ENCODE measurements at places on chromosomes 5 and 9.
A peak's percentile ranks its signal among the peaks of the same experiment; 100 is the strongest.

DNA sequence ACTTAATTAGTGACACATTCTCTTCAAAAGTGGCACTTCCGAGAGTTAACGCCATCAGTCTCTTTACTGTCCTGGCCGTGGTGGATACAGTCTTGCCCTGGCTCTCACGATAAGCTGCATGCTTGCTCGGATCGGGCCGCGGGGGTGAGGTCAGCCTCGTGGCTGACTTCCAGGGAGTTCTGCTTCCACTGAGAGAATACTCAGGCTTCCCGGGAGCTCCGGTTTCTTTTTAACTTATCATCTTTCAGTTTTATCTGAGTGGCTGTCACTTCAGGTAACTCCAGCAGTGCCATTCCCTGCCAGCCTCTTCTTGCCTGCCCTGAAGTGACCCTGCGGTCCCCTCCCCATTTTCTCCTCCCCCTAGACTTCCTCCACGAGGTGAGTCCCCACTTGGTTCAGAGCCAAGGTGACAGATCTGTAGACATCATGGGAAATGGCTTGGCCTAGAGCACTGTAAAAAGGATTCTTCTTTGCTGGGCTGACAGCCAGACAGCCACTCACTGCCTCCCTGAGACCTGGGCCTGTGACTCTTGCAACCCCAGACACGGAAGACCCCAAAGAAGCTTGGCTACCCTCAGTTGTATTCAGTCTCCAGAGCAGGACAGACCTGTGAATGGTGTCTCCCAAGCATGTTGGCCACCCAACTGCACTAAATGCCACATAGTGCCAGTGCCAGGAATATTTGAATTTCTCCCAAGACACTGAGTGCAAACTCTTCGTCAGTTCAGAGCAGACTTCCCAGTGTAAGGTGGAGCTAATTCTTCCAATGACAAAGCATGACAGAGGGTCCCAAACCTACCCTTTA, 95.1 kb downstream of the DAPK1 start:
- no peak for DNase-seq

- DNase-seq = no peak
Measured at GRCh38 chr5:161085056-161085455, 233.0 kb upstream of the ATP10B start.

DNA sequence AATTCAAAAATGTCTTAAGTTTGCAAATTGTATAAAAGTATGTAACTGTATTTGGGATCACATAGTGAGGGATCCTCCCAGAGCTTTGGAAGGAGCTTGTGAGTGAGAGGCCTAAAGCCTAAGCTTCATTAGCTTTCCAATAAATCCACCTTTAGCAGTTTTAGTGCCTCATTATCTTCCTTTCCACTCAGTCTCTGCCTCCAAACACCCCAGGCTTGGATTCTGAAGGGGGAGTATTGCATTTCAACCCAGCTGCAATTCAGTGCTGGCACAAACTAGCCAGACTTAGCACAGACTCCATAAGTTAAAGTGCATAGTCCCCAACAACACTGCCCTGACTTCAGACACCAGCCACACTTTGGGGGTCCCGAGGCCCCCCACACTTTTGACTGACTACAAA, 113.5 kb downstream of the SMARCA2 start:
- DNase-seq = no peak

DNA sequence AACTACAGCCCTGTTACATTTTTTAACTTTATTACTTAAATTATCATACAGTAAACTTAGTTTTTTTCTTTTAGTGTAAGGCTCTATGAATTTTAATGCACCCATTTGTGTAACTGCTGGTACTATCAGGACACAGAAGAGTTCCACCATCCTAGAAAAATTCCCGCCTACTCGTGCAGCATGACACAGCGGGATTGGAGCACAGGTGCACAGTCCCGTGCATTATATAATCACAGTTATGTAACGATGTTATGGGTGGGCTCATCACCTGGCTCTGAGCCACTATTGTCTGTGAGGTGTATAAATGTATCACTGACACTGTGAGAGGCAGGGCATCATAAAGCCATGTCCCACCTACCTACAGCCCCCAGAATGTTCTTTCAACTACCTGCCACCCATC, 80.7 kb downstream of the DRD1 start:
- DNase-seq = no peak

- DNase-seq = no peak
Measured at GRCh38 chr5:96236051-96236450, 197.0 kb downstream of the PCSK1 start.

- no peak for DNase-seq
Measured at GRCh38 chr5:157606046-157606445, 30.5 kb upstream of the ADAM19 start.

DNA sequence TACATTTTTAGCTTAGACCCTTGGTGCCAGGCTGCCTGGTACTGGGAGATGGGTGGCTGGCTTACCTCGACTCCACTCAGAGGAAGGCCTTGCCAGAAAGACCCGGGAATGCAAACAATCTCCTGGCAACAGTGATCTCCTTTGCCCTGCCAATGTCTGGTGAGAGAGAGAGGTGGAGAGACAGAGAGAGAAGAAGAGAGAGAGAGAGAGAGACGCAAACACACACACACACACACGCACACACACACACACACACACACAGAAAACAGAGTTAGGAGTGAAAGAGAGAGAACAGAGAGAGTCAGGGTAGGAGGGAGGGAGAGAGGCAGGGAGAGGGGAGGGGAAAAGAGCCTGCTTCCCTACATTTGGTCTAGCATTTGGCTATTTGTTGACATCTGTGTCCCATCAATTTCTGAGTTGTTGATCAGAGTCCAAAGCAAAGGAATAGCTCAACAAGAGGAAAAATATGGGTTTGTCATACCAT, 181.6 kb upstream of the MAP1B start:
- DNase-seq = no peak

- DNase-seq = no peak
Measured at GRCh38 chr5:33973271-33973670, 11.2 kb downstream of the SLC45A2 start.

DNA sequence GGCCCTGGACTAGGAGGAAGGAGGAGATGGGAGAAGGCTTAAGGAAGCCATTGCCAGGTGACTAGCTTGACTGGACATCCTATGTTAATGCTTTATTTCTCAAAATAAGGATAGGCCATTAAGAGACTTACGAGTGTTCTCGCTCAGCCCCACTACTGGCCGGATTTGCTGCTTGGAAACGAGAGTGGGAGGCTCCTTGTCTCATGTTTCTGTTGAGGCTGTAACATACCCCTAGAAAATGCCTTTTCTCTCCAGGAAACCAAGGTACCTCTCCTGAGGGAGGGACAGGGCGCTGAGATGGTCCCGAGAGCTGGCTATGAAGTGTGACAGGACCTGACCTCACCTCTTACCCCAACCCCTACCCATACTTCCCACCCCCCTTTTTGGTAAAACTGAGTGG, 60.0 kb downstream of the RALGPS1 start:
- DNase-seq = no peak

DNA sequence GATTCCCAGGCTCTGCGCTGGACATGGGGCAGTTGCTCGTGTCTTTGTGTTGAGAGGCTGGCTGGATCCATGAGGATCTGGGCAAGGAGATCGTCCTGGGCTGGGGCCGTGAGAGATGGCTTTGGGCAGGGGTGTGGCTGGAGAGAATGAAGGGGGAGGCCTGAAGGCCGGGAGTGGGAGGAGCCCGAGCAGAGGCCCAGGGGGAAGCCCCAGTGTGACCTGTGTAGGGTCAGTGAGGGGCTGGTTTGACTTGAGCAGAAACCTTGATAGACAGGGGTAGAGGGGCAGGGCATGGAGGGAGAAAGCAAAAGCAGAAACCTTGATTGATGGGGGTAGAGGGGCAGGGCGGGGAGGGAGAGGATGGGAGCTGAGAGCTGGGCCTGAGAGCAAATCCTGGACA, 54.4 kb upstream of the ASS1 start:
- no peak for DNase-seq

GRCh38 chr5:78512435-78512834, 136.1 kb downstream of the LHFPL2 start:
- DNase-seq = no peak

- DNase-seq = no peak
Measured at GRCh38 chr9:71716138-71716909, 52.0 kb downstream of the CEMIP2 start.

DNA sequence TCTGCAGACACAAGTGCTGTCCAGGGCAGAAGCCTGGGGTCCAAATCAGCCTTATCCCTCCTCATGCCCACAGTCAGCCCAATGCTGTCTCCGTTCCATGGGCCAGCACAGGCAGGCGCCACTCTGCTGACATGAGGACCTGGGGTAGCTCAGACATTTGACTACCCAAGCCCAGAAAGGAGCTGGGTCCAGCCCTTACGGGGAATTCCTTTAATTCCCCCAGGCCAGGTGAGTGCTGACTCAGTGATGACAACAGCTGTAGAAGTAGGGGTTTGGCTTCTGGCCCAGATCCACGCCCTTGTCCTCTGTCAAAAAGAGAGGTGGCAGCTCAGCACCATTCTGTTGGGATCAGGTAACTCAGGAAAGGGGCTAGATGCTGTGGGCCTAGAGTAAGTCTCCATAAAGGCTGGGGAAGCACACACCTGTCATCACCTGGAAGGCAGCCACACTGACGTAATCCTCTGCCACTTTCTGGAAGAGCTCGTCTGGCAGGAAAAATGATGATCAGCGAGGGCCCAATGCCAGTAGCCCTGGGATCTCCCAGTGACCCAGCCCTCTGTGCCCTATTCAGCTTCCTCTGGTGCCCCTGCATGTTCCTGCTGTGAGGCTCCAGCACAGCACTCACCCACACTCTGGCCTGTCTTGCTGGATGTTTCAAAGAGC, 1.9 kb downstream of the RAB24 start:
- DNase-seq = no peak

- DNase-seq = peak; percentile 90
Measured at GRCh38 chr5:140321796-140322195, 18.9 kb upstream of the PFDN1 start.

DNA sequence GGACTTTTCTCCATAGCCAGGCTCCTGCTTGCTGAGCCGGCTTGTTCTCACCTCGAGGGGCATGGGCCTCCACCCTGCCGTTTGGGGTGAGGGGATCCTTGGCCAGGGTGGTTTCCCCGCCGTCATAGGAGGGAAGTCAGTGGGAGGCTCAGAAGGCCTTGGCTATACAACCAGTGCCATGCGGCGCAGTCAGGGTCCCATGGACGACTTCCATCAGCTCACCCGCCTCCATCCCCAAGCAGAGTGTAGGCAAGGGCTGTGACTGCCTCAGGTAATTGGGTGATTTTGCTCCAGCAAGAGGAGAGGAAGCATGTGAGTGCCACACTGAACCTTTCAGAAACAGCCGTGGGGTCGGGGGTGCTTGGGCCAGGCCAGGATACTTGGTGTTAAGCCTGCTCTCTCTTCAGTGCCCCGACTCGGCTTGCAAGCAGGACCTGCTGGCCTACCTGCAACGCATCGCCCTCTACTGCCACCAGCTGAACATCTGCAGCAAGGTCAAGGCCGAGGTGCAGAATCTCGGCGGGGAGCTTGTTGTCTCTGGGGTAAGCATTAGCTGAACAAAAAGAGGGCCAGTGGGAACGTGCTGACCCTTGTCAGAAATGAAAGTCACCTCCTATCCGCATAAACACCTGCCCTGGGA, 57.2 kb upstream of the LRRTM2 start:
- no peak for DNase-seq

GRCh38 chr5:27875148-27875547, 836.8 kb upstream of the CDH9 start:
- DNase-seq = no peak
